AG09319 (cell line): ENCODE measurements at places on chromosomes 2 and 18.

- no peak for DNase-seq
These were observed 526.5 kb downstream of the GALR1 start for GRCh38 chr18:77776104-77776503.

DNA sequence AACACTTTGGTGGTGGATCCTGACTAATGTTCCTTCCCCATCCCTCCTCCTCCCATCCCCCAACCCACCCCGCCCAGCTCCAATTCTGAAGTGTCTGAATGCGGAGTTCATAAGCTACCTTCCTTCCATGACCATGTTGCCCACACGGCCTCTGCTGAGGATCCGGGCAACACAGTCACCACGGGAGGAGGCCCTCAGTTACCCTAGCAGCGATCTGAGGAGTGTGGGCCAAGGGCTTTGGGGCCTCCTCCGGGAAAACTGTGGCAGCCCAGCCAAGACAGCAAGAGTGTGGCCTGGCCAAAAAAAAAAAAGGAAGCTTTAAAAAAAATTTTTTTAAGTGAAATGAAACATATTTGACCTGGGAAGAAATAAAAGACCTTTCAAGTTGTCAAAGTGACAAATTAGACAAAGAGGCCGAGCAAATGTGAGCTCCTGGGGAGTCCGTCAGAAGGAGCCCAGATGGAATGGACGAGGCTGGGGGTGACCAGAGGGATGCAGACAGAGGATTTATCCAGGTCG is 169.0 kb upstream of the PKDCC start:
- DNase-seq: no peak

- no peak for DNase-seq
These were observed 598 bp upstream of the C2orf69 start for GRCh38 chr2:199910338-199911051.

- no peak for DNase-seq
These were observed 319.5 kb upstream of the HNMT start for GRCh38 chr2:137644731-137645130.

- no peak for DNase-seq
These were observed 21.5 kb downstream of the ITM2C start for GRCh38 chr2:230886206-230886605.

DNA sequence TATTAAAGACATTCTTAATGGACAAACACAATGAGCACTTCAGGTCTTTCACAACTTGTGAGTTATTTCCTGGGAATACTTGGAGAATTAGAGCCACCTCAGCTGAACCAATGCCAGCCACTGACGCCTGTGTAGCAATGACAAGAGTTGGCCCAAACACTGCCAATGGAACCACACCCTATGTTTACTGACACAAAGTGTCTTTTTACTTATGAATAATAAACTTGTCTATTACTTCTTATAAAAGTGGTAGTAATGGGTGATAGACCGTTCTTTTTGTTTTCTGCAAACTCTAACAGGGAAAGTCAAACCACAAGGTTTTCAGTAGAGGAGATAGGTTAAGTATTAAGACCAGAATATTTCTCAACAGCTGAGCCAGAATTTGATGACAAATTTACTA is 12.5 kb upstream of the CHAC2 start:
- no peak for DNase-seq

DNA sequence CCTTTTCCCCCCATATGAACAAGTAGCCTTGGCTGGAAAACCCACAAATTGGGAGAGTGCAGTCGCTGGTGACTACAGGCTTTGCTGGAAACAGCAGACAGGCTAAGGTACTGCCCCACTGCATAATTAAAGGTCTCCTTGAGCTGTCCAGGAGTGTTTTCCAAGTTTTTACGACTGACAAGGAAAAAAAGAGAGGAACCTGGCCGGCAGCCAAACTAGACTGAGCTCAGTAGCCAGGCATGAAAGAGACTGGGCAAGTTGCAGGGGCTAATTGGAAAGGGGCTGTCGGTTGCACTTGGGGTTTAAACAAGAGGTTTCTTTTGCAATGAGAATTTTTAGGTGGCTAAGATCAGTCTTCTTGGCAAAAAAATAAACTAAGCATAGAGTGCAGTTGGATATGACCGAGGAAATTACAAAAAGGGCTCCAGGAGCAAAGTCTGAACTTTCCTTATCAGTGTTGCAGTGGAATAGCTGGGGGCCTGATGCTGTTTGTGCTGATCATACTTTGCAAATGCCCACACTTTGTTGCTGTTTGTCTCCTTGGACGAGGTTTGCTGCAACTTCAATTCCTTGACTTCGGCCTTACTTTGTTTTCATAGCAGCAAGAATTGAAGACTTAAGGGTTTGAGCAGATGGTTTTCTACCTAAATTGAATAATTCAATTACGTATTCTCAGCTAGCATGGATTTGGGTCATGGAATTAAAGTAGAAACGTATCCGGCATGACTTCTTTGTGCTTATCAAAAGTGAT is 2.1 kb downstream of the GULP1 start:
- DNase-seq: peak; percentile 46

DNA sequence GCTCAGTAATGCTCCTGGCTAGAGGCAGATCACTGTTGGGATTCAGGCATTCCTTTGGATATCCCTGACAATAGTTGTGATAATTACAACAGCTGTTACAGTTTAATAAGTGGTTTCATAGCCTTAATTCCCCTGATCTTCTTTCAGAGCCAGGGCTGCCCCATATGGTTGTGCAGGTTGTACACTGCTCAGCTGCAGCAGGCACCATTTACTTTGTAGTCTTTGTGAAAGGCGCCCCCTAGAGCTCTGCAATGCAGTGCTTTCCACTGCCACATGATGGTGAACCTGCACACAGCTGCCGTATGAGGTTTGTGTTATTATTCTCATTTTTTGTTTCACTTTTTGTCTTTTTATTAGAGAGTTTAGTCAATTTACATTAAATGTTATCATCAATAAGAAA is 239.1 kb downstream of the KCNS3 start:
- no peak for DNase-seq

DNA sequence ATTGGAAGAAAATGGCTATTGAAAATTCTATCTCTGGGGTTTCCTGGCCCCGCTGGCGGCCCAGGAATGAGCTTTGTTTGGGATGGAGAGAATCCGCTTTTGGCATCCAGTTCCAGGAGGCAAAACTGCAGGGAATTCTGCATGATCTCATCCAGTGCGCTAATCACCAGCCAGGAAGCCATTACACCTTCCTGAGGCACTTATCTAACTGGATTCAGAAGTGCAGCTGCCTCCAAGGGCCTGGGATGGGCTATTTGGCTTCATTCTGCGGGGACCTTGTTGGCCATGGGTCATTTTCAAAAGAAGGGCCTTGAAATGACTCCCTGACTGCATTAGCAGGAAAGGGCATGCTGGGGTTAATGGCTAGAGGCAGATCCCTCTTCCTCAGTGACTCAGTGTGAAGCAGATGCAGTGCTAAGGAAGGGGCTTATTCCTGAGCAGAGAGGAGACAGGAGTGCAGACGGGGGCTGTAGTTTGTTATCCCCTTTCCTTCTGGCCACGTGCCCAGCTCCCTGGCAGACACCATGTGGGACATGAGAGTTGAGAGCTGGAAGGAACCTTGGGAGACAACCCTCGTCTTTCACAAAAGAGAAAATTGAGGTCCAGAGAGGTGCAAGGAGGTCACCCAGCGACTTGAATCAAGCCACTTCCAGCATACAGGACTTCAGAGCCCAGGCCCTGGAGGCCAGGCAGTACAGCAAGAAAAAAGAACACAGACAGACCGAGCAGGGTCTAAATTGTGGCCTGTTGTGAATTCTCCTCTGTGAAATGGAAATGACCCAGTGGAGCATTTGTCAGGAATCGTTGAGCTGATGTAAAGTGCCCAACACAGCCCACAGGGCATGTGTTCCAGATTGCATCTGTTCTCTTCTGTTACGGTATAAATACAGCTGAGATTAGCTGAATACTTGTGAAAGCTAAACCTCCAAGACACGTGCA is 161.8 kb downstream of the PRKCE start:
- no peak for DNase-seq

GRCh38 chr2:11876436-11876835 is 130.0 kb downstream of the LPIN1 start:
- no peak for DNase-seq

- no peak for DNase-seq
These were observed 78.0 kb downstream of the LIPG start for GRCh38 chr18:49639643-49640391.

- no peak for DNase-seq
These were observed 59.8 kb downstream of the SH3BP4 start for GRCh38 chr2:235011607-235011928.

- DNase-seq: peak; percentile 35
These were observed 8.7 kb downstream of the TMEM198 start for GRCh38 chr2:219552382-219553167.
